Activated T-cell treated with anti-CD3 and anti-CD28 coated beads, Interleukin-2, amount 50 U/mL, for 4 hours (primary cell): ENCODE measurements at places on chromosomes 16 and 17. TPM values are rescaled to one million over a fixed set of nuclear protein-coding genes. Genes with fewer than 3 reads are reported as not detected.

CES3 gene
- total RNA-seq, result 0.30 TPM

PLCG2 gene
- 2.7 TPM for total RNA-seq

DNA sequence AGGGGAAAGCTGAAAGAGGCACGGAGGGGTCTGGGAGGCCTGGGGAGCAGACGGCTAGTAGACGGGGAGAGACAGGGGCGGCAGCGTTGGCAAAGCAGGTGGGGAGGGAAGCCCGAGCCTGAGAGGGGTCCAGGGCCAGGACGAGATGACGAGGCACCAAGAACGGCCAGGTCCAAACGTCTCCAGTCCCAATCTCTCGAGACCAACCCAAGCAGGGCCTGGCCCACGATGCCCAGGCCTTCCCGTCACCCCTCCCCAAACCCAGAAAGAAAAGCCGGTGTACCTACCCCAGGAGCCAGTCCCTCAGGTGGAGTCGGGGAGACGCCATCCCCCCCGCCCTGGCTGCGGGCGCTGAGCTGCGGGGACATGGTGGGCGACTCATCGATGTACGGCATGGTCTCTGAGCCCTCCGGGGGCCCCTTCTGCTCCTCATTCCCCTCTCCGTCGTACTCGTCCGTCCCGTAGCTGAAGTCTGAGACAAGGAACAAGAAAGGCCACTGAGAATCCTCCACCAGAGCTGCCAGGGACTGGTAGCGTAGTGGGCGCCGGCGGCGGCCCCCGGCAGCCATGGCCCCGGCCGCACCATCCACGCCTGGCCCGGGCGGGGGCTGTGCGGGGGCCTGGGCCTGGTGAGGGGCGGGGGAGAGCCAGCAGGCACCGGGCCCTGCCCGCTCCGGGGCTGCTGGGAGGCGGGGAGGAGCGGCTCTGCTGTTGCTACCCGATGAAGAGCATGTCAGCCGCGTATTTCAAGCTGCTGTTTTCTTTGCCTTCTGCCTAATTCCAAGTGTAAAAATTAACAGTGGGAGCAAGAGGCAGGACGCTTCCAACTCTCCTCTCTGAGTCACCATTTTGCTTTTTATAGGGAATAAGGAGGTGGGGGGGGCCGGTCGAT lies 54.6 kb downstream of the ABR start:
- no peak for DNase-seq

GRCh38 chr17:80724775-80725266 lies 180.2 kb downstream of the RPTOR start:
- no peak for DNase-seq

DNA sequence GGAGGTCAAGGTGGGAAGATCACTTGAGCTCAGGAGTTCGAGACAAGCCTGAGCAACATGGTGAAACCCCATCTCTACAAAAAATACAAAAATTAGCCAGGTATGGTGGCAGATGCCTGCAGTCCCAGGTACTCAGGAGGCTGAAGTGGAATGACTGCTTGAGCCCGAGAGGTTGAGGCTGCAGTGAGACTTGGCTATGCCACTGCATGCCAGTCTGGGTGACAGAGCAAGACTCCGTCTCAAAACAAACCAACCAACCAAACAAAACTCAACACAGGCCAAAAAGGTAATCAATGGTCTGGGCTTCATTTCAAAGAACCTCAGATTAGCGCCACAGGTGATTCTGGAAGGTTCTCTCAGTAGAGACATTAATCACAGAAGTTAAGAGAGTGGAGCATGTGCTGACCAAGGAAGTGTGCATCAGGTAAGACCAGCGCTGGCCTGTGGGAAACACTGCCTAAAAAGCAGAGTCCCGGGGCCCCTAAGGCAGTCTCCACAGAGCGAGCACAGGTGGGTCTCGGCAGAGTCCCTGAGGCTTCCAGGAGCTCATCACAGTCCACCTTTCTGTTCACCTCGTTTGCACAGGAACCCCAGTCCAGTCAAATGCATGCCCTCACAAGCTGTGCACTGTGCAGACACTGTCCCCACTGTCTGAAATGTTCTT lies 71.5 kb upstream of the TRAP1 start:
- no peak for DNase-seq

CACNG3 gene
- not detected for total RNA-seq

GRCh38 chr16:526181-527014 lies 1.1 kb upstream of the CAPN15 start:
- DNase-seq, result no peak

CACNG5 gene
- total RNA-seq, result not detected

TBC1D3E gene
- total RNA-seq, result not detected

DNA sequence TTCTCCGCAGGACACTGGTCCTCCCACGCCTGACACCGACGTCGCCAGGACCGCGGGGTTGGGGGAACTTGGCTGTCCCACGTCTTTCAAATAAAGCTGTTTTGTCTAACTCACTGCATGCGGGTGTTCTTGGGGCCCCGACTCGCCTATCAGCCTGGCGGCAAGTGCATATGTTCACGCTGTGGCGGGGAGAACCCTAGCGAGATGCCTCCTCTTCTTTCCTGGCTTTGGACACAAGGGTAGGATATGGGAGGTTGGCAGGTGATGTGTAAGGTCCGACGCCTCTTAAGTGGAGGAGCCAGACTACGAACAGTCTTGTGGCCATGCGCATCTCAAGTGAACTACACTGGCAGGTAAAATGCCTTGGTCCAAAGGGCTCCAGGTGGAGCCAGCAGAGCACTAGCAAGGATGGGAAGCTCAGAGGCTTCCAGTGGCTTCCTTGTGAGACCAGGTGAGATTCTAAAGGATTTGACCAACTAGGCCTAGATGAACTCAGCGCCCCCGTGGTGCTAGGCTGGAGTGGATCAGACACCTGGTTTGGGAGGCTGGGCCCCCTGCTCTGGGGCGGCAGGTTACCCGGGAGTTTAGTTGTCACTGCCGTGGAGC lies 873 bp upstream of the RPS2 start:
- no peak for DNase-seq

DNA sequence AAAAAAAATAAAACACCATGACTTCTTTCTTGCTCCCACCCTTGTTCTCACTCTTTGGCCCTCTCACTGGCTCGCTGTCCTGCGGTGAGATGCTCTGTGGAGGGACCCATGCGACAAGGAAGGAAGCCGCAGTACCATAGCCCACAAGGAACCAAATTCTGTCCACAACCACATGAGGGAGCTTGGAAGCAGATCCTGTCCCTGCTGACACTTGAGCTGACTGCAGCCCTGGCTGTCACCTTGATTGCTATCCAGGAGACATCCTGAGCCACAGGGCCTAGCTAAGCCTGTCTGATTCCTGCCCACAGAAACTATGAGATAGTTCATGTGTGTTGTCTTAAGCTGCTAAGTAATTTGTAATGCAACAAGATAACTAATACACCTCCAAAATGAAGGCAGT lies 4.8 kb upstream of the MT2A start:
- no peak for DNase-seq

GPRC5B gene
- total RNA-seq, result 0.27 TPM

CFAP97D1 gene
- total RNA-seq, result not detected

DNA sequence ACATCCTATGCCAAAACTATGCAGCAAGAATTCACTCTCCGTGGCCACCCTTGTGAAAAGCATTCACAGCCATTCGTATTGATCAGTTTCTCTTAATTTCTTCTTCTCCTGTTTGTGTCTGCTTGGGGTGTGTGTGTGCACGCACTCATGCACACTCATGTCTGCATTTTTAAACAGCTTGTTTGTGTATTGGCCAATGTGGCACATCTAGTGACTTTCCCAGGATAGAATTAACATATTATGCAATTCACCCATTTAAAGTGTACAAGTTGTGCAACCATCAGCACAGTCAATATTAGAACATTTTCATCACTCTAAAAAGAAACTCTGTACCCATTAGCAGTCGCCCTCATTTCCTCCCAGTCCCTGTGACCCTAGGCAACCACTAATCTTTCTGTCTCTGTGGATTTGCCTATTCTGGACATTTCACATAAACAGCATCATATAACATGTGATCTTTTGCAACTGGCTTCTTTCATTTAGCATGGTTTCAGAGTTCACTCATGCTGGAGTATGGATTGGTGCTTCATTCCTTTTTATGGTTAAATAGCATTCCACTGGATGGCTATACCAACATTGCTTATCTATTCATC lies 20.1 kb downstream of the IRX3 start:
- DNase-seq, result no peak

- DNase-seq, result no peak
Measured at GRCh38 chr16:57798267-57798810, 4.0 kb downstream of the KIFC3 start.

DNA sequence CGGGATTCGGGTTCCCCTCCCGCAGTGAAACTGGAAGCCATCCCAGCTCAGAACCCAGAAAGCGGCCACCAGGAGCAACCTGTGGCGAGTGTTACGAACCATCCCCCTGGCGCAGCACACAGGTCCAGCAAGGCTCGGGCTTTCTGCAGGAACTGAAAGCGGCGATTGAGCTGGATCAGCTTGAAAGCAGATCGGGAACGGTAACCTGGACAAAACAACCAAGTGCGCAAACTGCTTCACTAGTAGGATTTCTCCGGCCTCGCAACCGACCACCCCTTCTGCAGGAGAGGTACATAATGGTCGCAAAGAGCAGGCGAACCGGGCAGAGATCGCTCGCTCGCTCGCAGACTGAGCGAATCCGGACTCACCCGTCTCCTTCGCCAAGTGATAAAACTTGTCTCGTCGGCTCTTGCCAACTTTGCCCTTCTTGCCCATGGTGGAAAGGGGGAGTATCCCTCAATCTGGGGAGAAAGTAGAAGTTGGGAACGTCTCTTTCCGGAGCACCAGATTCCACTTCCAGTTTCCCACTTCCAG lies 696 bp upstream of the PSMC5 start:
- no peak for DNase-seq

GRCh38 chr17:57518587-57519581 lies 226.2 kb downstream of the CCDC182 start:
- no peak for DNase-seq

DNA sequence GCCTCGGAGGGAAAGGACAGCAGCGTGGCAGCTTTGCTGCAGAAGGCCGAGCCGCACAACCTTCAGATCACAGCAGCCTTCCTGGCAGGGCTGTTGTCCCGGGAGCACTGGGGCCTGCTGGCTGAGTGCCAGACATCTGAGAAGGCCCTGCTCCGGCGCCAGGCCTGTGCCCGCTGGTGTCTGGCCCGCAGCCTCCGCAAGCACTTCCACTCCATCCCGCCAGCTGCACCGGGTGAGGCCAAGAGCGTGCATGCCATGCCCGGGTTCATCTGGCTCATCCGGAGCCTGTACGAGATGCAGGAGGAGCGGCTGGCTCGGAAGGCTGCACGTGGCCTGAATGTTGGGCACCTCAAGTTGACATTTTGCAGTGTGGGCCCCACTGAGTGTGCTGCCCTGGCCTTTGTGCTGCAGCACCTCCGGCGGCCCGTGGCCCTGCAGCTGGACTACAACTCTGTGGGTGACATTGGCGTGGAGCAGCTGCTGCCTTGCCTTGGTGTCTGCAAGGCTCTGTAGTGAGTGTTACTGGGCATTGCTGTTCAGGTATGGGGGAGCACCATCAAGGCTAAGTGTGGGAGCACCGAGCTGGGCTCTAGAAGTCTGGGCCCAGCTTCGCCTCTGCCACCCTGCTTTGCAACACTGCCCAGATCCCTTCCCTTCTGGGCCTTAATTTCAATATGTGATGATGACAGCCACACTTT lies 18.6 kb downstream of the NOD2 start:
- DNase-seq, result no peak

TOM1L1 gene
- 0.63 TPM for total RNA-seq

- no peak for DNase-seq
Measured at GRCh38 chr16:27107185-27107592, 40.5 kb downstream of the C16orf82 start.

- no peak for DNase-seq
Measured at GRCh38 chr16:119835-120491, 18.5 kb downstream of the NPRL3 start.

NOTUM gene
- total RNA-seq, result 0.56 TPM

KRT33A gene
- total RNA-seq, result not detected

DNA sequence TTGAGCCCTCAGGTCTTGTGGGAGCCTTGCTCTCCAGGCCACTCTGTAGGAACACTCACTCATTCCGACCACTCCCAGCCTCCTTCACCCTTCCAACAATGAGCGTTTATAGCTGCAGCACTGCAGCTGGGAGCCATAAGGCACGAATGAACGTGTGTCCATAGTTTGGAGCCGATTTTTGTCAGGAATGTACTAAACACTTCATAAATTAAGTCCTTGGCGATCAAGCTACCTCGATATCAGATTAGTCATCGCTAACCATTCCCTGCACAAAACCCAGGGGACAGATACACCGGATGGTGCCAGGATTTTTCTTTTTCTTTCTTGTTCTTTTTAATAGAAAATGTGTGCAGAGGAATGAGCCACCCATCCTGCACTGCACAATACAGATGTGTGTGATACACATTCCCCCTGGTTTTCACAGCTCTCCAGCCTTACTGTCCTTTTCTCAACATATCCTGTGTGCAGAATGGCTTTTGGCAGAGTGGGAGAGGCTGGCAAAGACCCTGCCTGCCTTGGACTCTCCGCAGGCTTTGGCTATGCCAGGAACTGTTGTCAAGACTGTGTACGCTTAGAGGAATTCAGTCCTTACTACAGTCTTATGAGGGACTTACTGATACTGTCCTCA lies 68.4 kb upstream of the ELAC2 start:
- DNase-seq, result no peak

DNA sequence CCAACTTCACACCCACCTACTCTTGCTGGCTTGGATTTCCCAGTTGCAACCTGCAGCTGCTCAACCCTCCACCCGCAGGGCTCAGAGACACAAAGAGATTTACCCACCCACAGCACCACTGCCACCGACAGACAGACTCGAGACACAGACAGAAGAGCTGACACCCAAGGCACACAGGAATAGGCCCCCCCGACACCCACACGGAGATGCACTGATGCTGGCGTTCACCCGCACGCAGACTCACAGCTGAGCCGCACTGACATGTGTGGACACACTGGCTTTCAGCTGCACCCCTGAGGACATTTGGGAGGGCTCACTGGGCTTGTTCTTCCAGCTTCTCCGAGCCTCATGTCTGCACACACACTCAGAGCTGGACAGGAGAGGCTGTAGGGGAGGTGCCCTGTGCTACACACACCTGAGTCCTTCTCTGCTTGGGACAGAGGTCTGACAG lies 8.2 kb downstream of the STX1B start:
- DNase-seq, result no peak

DNA sequence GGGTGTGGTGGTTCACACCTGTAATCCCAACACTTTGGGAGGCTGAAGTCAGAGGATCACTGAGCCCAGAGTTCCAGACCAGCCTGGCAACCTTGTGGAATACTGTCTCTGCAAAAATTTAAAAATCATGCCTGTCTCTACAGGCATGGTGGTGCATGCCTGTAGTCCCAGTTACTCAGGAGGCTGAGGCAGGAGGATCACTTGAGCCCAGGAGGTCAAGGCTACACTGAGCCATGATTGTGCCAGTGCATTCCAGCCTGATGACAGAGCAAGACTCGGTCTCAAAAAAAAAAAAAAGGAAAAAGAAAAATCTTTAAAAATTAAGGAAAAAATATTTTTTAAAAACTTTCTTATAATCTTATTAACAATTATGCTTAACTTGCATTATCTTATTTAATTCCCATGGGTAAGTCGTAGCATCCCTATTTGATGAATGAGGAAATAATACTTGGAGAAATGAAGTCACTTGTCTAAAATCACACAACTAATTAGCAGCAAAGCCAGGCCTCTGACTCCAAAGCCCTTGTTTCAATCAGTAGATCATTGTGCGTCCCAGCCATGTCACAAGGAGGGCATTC lies 13.6 kb downstream of the MFSD11 start:
- DNase-seq, result no peak

GRCh38 chr16:9112166-9112843 lies 20.9 kb downstream of the HAPSTR1 start:
- DNase-seq, result no peak

- no peak for DNase-seq
Measured at GRCh38 chr16:84359326-84359725, 9.0 kb upstream of the ATP2C2 start.
